Vagina (tissue), 2 donors: ENCODE measurements at places on chromosomes 6 and 20.

DNA sequence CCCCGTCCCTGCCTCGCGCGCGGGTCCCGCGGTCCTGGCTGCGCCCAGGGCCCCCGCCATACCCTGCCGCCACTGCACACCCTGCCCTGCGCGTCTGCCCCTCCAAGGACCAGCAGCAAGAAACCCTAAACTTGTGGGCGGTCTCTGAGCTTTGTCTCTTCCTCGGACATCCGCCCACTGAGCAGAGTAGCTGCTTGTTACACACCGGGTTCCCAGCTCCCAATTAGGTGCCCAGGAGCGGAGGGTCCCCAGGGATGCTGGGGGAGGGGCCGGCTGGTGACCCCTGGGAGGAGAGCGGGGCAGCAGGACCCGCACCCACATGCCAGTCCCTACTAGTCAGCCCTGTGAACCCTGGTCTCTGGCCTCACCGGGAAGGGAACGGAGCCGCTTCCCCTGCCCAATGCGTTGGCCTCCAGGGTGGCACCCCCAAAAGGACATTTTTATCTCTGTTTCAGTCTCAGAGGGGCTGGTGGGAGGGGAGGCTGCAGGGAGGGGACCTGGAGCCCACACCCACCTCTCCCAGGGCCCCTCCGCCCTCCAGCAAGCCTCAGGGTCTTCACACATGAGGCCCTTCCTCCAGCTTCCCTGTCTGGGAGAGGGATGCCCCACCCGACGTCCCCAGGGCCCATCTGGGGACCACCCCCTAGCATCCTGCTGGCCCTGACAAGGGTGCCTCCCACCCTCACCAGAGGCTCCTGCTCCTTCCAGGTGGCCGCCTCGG lies 10.5 kb downstream of the STMN3 start:
- DNase-seq: no peak

GRCh38 chr6:10030942-10031537 lies 383.8 kb downstream of the TFAP2A start:
- no peak for DNase-seq

DNA sequence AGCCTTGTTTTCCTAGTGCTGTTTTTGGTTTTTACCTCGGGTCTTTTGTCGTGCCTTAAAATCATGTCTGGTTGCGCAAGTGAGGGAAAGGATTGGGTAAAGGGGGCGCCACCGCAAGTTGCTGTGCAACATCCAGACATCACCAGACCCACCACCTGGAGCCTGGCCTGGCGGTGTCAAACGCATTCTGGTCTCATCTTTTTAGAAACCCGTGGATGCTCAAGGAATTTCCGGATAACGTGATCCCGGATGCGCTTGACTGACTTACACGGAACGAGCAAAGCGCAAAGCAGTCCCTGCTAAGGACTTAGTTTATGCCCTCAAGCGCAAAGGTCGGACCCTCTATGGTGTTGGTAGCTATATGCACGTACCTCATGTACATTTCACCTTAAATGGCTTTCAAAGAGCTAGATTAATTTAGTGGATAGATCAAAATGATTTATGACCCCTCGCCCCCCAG lies 105.2 kb downstream of the OR2B2 start:
- DNase-seq: no peak

GRCh38 chr6:36678488-36679042 lies at the start of gene CDKN1A:
Gene CDKN1A (plus strand): TSS chr6:36678714. CDS start chr6:36684102, 5,388 bp downstream.
- no peak for DNase-seq

DNA sequence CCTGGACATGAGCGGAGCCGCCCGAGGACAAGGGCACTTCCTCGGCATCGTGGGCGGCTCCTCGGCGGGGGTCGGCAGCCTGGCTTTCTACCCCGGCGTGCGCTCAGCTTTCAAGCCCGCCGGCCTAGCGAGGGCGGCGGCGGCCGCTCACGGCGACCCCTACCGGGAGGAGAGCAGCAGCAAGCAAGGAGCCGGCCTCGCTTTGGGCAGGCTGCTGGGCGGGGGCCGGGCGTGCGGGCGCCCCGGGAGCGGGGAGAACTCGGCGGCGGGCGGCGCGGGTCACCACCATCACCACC lies 6.7 kb downstream of the PRDM13 start:
- DNase-seq: no peak

GRCh38 chr20:34579979-34580940 lies 21.7 kb downstream of the MAP1LC3A start:
- no peak for DNase-seq

DNA sequence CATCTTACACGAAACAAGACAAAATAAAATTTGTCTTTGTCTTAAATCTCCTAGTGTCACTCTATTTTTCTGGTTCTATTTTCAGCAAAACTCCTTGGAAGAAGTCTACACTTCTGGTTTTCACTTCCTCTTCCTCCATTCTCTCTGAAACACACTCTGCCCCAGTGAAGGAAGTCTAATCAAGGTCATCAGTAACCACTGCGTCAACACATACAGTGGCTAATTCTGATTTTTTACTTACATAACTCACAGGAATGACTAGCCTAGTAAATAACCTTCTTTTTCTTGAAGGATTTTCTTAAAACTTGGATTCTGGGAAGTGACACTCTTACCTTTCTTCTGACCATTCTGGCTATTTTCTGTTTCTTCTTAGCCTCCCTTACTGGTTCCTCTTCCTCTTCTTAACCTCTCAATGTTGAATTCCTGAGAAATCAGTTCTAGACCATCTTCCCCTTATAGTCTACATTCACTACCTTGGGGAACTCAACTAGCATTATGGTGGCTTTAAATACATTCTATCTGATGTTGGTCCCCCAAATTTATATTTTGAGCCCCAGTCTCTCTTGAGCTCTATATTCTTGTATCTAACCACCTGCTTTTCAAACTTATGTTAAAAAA lies 37.5 kb downstream of the AIG1 start:
- DNase-seq: no peak

DNA sequence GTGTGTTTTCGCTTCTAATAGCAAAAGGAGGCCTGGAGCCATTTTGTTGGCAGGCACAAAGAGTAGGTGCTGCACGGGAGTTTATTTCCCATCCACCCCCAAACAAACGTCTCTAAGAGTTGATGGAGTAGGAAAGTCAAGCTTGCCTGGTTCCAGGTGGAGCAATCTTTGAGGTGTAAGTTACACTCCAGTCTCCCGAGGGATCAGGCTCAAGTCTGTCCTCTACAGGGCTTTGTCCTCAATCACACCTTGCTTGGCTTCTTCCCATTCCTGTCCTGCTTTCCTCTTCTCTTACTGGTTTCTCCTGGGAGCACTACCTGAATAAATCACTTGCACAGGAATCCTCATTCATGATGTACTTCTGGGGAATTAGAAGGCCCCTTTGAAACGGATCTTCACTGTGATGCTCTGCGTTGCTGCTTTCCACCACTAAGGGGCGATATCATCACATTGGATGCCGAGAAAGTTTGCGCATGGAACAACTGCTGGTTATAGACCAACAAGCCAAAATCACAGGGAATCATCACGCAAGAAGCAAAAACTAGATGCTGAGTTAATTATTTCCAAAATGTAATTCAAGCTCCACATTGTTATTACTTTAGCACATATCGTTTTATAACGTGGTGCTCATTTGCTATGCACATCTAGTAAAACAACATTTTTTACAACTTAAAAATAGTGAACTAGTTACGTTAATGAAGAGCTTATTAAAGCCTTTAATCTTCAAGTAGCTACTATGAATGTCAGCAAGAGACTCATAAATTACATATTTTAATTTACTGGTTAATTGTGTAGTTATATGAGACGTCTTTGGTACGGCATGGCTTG lies 156.8 kb downstream of the DNAH8 start:
- DNase-seq: no peak

GRCh38 chr20:17530153-17530552 lies 1.0 kb downstream of the BFSP1 start:
- no peak for DNase-seq

DNA sequence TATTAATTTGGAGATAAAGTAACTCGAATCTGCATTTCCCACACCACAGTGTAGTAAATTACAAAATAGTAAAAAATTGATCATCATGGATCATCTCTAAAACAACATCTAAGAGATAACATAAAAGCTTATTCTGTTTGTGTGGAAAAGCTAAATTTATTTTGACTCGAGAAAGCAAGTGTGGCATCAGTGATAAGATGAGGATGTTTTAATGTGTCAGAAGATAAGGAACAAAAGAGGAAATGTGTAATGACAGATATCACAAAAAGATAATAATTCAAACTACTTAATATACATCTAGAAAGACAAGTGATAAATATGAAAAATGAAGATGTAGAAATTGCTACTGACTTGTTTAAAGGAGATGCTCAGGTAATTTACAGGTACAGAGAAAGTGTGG lies 74.1 kb downstream of the DNAH8 start:
- no peak for DNase-seq

DNA sequence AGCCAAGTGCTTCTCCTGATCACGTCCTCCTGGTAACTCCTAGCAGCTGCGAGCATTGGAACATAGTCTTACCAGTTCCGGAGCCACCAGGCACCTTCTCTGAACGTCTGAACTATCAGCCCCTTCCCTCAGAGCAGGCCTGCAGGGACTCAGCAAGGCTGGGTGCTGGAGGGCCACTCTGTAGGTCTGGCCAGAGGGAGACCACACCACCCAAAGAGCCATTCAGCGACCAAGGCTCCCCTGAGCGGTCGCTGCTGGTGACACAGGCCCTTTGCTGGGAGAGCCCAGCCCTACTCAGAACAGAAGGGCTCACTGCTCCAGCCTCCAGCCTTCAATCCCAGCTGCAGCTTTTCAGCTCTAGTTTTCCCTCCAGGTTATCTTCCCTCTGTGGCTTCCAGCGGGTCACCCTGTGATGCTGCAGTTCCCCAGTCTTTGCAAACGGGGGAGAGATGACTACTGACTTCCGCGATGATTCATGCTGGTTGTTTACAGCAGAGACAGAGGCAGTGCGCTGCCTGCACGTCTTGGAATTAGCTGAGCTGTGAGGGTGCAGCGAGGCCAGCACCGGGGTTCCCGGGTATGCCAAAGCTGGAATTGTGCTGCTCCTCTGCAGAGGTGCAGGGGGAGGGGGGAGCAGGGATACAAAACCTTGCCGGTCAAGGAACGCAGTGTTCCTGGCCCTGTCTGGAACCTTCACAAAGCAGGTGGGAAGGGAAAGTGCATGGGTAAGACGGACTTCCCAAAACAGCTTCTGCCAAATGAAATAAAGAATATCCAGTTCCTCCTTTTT lies 161.4 kb downstream of the LY86 start:
- DNase-seq: no peak
